ENCODE measurements at places on chromosomes 2 and 18. TPM values are rescaled to one million over a fixed set of nuclear protein-coding genes. Genes with fewer than 3 reads are reported as not detected.

DNA sequence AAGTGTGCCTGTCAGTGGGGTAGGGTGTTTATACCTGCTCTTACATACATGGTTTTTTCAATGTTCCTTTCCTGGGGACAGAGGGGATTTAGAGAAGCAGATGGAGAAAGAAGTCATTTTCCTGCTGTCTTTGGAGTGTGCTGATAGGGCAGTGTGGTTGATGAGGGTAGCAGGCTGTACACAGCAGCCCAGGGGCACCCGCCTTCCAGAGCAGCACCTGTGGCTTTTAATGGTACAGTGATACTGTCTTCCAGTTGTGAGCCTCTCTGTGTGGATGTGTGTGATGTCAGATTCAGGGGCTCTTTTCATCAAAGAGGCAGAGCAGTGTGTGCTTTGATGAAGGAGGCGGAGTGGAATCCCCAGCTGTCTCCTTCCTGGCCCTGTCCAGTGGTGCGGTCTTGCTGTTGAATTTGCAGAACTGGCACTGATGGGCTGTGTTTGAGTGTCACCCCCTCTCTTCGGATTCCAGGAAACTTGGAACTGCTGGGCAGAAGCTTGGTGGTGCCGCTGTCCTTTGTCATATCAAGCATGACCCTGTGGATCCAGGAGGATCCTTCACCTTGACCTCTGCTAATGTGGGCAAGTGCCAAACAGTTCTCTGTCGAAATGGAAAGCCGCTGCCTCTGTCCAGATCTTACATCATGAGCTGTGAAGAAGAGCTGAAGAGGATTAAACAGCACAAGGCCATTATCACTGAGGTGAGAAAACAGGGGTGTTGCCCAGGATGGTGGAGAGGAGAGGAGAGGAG lies 259.8 kb downstream of the PHLPP1 start:
- DNase-seq, result no peak

Gene POTEJ
- total RNA-seq, result not detected

DNA sequence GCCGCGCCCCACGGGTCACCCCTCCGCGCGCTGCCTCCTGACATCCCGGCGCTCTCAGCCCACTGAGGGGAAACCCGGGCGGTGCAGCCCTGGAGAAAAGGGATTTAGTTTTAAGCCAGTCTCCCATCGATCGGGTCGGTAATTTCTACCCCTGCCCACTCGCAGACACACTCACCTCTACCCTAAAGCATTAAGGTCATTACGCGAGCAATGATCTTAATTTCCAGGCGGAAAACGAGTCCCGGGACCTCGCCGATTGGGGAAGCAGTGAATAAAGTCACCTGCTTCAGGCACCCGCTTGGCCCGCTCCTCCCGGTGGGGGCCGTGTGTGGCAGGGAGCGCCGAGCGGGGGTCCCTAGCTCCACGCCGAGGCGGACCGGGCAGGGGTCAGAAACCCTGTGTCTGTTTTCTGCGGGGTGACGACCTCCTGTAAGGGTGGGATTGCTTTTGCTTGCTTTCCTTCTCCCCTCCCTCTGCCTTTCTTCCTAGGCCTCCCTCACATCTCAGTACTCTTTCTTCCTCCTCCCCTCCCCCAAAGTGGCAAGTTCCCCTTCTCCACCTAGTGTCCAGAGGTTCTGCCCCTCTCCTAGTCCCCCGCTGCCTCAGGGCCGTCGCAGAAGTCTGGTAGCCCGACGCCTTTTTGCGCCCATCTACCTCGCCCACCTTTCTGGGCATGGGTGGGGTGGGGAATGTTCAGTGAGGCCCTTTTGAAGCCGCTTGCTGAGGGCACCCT lies 142.6 kb downstream of the MEIS1 start:
- DNase-seq, result no peak

Gene CFAP221
- not detected for total RNA-seq

Gene HS1BP3
- 13.9 TPM for total RNA-seq

DNA sequence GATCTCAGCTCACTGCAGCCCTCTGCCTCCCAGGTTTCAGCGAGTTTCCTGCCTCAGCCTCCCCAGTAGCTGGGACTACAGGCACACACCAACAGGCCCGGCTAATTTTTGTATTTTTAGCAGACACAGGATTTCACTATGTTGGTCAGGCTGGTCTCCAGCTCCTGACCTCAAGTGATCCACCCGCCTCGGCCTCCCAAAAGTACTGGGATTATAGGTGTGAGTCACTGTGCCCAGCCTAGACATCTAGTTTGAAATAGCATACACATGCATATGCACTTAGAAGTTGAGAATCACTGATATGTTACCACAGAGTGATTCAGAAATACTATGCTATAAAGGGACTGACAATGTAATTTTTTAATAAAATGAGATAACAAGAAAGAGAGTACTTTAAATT lies 69.8 kb upstream of the CDKL4 start:
- peak; percentile 81 for DNase-seq

Gene ZNF892
- 2.2 TPM for total RNA-seq

Gene TCF7L1
- 0.39 TPM for total RNA-seq

All from RPMI7951 (cell line).